ENCODE measurements at places on chromosomes 12 and 14.

DNA sequence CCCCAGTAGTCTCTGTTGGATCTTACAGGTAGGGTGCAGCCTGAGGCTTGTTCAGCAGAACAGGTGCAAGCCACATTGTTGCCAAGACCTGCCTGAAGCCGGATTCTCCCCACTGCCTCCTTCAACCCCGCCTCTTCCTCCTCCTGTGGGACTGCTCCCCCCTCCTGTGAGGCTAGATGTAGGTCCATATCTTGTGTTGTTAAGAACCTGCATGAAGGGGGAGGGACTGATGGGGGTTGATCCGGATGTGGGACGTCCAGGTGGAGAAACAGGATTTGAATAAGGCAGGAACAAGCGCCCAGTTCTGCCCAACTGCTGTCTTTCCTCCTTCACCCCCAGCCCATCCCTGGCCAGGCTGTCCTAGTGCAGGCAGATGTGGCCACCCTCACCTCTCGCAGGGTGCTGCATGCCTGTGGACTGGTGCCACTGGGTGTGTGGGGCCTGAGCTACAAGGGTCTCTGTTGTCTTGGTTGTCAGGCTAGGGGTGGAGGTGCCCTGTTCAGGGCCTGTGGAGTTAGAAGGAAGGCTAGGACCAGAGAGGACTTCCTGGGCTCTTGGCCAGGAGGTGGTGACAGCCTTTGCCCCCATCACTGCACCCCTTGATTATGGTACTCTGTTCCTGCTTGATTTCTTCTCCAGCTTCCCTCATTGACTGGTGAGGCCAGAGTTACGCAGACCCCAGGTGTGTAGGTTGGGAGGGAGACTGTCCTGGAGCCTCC lies 1.4 kb downstream of the NR4A1 start:
- no peak for DNase-seq

DNA sequence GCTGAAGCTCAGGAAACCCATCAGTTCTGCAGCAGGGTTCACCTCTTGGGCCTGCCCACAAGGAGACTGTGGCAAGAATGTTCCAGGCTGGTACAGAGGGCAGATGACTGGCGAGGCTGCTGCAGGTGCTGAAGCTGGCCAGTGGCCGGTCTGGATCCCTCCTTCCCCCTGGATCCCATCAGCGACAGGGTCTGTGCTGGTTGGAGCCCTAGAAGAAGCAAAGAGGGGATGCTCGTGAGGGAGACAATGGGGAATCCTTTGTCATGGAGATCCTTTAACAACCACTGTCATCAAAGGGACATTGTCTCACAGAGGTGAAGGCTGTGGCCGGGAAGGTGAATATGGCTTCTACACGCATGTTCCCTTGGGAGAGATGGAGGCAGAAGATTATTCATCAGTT lies 211.4 kb upstream of the TMEM132C start:
- no peak for DNase-seq

GRCh38 chr12:119683413-119683812 lies 15.5 kb downstream of the PRKAB1 start:
- no peak for DNase-seq

GRCh38 chr12:115264605-115265004 lies 580.6 kb upstream of the TBX3 start:
- no peak for DNase-seq

DNA sequence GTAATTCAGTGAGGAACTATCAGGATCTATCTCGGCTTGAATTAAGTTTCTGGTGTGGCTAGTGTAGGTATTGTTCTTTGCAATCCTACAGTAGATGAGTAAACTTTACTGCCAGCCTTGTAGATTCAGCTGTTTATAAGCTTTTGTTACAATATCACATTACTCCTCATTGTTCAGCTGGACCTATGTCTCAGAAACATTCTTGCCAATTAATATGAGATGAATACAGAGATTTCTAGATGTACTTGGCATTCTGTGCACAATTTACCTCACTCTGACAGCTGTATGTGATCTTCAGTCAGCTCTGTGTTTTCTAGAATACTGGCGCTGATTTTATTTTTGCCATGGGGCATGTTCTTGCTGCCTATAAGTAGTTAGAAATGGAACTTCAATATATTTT lies 55.7 kb downstream of the METTL25 start:
- DNase-seq = no peak

DNA sequence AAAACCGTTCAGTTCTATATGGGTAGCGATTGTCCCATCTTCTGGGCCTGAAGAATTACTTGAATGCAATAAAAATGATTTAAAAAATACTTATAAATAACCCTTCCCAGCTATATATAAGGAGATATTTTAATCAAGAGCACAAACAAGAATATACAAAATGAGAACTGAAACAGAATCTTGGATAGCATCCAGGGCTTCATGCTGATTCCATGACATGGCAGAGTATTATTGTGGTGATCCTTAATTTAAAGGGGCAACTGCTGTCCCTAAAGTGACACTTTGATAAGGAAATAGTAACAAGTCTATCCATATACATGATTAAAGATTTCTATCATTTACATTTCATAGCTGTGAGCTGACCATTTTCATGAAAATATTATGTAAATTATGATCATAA lies 18.8 kb downstream of the WBP11 start:
- DNase-seq = no peak

GRCh38 chr12:65699251-65699650 lies 125.0 kb upstream of the HMGA2 start:
- no peak for DNase-seq

GRCh38 chr12:116533343-116534251 lies 25.6 kb upstream of the MAP1LC3B2 start:
- peak; percentile 67 for DNase-seq

GRCh38 chr12:100554608-100555077 lies 18.8 kb upstream of the GAS2L3 start:
- DNase-seq = peak; percentile 9

Data from naive B cell (primary cell).